ENCODE measurements at places on chromosomes 13 and 19.
A peak's percentile ranks its signal among the peaks of the same experiment; 100 is the strongest.

DNA sequence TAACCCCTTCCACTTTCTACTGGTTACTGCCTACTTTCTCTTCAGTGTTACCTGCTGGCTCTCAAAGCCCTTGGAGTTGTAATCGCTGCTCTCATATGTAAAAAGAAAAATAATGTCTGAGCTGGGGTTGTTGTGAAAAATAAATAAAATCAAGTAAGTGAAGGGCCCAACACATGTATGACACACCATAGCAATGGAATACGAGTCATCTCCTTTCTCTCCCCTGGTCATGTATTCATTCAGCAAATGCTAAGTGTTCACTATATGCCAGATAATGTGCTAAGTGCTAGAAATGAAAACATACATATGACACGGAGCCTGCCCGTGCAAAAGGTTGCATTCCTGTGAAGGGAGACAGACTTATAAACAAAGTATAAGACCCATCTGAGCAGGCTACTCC is 535.0 kb downstream of the RFC3 start:
- no peak for DNase-seq

DNA sequence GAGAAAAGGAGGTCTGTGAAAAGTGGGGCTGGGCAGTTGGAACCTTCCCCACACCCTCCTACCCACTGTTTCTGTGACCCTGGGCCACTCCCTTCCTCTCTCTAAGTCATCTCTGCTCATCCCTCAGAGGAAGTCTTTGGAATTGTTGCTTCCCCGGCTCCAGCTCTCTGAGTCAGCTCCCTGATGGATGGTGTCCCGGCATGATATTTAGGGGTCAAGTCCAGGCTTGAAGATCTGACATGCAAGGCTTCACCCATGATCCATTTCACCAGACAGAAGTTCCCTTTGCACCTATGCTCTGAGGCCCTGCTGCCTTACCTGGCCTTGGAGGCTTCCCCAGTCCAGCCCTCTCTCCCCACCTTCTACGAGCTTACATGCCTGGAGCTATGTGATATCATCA is 13.3 kb downstream of the EXOC3L2 start:
- no peak for DNase-seq

DNA sequence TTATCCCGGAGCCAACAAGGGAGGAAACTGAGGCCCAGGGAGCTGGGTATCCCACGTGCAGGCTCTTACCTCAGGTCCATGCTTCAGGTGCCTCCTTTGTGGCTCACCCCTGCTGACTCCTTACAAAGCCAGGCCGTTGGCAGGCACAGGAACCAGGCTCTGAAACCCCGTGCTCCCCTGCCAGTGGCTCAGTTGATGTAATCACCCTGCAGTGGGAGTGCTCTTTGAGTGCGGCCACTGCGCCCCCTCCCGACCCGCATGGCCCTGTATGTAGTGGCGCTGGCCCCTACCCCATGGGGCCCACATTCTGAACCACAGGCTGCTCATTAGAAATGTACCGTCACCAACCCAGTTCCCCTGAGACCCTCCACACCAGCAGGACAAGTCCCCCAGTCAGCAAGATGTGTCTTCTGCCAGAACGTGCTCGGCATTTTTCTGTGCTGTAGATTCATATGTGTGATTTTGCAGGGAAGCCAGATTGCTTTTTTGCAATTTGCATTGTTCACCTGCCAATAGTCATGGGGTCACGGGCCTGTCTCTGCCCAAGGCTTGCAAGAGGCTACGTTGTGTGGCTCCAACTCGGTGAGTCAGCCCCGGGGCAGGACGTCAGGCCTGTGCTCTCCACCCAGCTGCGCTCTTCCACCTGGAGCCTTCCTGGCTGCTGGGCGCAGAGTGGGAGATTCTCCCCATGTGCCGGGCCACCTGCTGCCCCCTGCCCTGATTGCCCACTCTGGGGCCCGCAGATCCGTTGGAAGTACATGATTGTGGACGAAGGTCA is 60.3 kb downstream of the SMARCA4 start:
- DNase-seq = no peak

- no peak for DNase-seq
These were observed 112.0 kb downstream of the TBC1D4 start for GRCh38 chr13:75369981-75370380.

DNA sequence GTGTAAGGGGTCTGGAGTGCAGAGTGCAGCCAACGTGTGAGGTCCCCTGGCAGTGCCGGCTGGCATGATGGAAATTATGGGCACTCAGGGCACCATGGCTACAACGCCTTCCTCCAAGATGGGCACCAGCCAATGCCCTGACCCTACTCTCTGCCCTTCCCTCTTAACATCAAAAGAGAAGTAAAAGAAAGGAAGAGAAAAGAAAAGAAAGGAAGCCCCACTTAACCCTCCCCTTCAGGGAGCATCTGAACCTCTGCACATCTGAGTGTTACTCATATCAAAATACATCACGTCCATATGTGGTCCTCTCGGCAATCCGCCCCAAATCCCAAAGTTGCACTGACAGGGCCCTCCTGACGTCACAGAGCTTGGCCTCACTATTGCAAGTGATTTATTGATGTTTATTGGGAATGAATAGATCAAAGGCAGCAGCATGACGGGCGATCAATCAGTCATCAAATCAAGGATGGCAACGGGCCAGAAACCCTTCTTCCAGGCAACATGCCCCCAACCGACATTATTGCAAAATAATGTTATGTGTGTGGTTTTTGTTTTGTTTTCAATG is 1.3 kb downstream of the TSHZ3 start:
- no peak for DNase-seq

GRCh38 chr13:27186295-27186694 is 14.7 kb upstream of the USP12 start:
- DNase-seq = no peak

DNA sequence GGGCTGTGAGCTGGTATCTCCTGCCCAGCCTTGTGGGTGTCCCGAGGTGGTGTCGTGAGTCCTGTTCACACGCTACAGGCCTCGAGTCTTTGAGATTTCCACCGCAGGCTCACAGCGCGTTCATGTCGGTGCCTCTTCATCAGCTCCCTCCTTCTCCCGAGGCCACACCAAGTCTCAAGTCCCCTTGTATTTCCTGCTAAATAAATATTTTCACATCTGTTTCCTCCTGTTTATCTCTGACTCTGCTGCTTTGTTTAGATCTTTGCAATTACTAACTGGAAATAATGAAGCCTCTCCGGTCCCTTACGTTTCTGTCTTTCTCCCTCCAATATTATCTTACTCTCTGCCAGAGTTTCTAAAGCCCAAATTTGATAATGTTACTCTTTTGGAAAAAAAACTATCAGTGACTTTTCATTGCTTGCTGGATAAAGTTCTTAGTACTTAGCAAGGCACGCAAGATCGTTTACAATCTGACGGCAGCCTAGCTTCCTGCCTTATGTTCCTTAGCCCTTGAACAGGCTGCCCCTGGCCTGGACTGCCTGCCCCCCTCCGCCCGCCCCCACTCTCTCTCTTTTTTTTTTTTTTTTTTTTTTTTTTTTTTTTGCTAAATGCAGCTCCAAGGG is 130.5 kb upstream of the RNF113B start:
- DNase-seq = no peak

- DNase-seq = no peak
These were observed 178.2 kb downstream of the B3GLCT start for GRCh38 chr13:31377946-31378345.

GRCh38 chr19:34662919-34663318 is 14.0 kb downstream of the SCGB2B2 start:
- DNase-seq = peak; percentile 68

DNA sequence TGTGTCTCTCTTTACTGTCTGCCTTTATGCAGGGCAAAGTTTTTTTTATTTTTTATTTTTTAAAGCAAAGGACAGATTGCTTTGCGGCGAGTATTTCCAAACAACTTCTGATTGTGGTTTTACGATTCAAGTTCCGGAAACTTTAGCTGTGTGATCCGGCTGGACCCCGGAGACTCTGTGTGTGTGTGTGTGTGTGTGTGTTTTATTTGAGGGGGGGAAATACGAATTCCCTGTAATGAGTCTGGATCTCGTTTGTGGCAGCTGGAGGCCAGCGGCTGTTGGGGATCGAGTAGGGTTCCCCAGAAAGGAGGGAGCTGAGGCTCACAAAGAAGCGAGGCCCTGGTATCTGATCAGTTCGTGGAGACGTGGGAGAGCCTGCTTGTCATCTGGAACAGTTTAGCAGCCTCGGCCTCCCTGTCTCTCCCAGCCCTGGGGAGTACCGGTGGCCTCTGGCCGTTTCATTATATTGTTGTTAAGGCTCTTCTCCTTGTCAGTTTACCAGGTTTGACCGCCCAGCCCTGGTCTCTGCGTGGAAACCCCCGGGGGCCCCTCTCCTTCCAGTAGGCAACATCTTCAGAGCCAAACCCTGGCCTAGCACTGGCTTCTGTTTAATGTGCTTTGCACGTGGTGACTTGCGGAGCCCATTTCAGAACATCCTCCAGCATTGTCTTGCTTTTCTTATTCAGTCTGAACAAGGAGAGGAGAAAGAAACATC is 1.3 kb downstream of the FARP1 start:
- no peak for DNase-seq

GRCh38 chr19:3363841-3364500 is 2.4 kb upstream of the NFIC start:
- no peak for DNase-seq

All from CD4-positive, alpha-beta T cell treated with Interleukin-17A for 1 hour (primary cell).